ENCODE measurements at places on chromosomes 7 and 10.

GRCh38 chr7:133850497-133851280 is 276.5 kb upstream of the LRGUK start:
- no peak for DNase-seq

- DNase-seq = no peak
These were observed 10.2 kb upstream of the FRA10AC1 start for GRCh38 chr10:93712593-93712992.

DNA sequence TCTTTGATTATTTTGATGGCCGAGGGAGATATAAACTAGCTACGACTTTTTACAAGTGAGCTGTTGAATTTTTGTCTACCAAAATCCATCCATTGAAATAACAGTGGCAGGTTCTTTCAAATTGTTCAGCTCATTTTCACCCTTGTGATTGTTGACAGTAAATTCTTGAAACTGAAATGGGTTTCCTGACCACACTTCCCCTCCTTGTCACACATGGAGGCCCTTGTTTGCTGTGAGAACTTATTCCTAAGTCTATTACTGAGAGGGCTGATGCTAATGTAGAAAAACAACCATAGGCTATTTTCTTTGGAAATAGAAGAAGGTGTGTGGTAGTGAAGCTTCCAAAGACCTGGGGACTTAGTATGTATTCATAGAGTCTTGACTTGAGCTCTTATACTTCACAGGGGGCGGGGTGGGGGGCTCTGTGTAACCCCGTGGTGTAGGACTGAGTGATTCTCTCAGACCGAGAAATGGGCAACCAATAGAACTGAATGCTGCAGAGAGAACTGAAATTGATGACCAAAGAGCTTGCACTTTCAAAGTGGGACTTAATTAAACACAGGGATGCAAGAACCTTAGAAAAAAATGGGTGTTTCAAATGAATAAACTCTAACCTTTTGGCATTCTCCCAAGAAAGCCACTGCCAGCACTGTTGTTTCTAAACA is 718.9 kb downstream of the CCSER2 start:
- no peak for DNase-seq

DNA sequence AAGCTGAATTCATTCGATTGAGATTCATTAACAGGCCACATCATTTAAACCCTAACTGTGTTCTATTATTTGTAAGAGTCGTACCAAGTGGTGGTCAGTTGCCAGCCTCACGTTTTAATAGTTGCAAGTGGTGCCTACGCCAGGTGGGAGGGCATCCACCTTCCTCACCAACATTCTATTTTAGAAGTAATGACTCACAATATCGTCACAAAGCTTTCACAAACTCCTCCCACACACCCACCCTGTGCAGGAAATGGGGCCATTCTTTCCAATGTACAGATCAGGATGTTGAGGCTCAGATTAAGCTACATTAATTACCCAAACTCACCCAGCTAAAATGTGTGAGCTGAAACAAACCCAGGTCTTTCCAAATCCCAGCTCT is 77.3 kb upstream of the SAMD8 start:
- no peak for DNase-seq

DNA sequence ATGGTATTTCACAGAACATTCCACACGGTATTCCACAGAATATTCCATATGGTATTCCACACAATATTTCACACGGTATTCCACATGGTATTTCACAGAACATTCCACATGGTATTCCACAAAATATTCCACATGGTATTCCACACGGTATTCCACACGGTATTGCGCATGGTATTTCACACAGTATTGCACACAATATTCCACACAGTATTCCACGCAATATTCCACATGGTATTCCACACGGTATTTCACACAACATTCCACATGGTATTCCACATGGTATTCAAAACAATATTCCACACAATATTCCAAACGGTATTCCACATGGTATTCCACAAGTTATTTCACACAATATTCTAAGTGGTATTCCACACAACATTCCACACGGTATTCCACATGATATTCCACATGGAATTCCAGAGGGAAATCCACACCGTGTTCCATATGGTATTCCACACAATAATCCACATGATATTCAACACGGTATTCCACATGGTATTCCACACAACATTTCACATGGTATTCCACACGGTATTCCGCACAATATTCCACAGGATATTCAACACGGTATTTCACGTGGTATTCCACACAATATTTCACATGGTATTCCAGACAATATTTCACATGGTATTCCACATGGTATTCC is 136.7 kb upstream of the CHST15 start:
- no peak for DNase-seq

GRCh38 chr7:610141-610530 is 90.5 kb upstream of the PDGFA start:
- no peak for DNase-seq

GRCh38 chr10:105950410-105950809 is 1214.1 kb downstream of the SORCS1 start:
- peak; percentile 11 for DNase-seq

DNA sequence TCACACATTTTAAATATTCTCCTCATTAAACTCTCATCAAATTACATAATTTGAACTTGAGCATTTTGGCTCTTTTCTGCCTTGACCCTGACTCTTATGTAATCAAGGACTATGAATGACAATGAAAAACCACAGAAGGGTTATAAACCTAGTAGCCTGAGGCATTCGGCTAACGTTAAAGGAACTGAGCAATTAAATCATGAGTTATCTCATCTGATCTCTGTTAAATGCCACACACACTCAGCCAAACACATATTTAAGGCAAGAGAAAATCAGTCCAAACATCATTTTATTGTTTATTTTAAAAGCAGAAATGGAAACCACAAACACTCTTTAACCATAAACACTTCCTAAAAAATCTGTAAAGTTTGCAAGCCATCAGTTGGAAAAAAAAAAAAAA is 204.3 kb downstream of the DGKI start:
- DNase-seq = no peak

DNA sequence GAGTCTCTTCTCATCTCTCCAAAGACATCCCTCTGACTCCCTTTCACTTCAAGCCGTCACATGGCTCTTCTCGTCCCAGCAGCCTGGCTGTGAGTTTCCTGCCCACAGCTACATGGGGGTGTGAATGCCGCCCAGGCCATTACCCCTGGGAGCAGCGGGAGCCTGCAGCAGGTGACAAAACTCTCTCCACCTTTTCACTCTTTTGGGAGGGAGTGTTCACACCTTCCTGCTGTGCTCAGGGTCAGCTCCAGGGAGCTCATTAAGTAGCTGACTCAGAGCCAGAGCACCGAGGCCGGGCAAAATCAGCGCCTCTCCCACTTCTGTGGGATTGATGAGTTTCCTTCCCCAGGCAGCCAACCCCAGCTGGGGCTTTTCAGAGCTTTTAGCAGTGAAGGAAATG is 271.3 kb downstream of the TYW1 start:
- no peak for DNase-seq

Data from T1000 (cell line).